Activated naive CD4-positive, alpha-beta T cell treated with anti-CD3 and anti-CD28 coated beads, Interleukin-2, amount 50 U/mL, for 72 hours (primary cell): ENCODE measurements at places on chromosomes 11 and 22.

DNA sequence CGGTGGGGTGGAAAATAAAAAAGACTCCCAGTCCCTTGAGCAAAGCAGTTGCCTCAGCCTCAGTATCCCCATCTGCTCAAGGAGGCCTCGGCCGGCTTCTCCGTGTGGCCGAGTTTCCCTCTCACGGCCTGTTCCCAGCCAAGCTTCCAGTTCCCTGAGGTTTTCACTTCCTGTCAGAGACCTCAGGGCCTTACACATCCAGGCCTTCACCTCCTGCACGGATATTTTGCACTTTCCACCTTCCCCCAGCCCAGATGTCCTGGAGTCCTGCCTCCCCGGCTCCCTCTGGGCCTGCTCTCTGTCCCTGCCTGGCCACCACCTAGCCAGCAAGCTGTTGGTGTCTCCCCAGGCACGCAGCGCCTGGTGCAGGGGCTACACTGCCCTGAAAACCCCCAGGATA is 41.1 kb upstream of the CD82 start:
- DNase-seq: no peak

- DNase-seq: no peak
These were observed 136.8 kb downstream of the KIF18A start for GRCh38 chr11:27971171-27971570.

GRCh38 chr11:47599902-47600301 is 5.7 kb upstream of the C1QTNF4 start:
- DNase-seq: no peak

DNA sequence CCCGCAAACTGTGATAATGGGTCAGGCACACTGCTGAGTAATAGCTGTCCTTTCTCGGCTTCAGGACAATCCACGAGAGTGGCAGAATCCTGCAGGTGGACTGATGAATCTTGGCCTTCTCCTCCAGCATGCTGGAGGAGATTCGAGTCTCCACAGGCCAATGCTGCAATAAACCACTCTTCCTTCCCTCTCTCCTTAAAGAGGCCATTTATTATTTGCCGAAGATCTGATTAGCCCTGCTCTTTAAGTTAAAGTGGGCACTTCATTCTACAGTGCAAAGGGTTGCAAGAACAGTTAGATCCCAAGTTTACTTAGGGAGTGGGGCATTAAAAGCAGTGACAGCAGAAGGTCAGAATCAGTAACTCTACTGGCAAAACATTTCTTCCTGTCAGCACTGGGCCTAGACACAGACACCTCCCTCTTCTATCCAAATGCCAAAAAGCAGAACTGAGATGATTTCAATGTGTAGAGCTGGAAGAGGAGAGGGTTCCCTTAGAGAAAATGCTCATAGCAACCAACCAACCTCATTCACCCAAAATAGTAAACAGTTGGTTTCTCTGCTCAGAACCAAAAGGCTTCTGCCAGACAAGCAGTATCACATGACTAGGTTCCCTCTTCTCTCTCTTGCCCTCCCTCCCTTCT is 121.7 kb downstream of the SGSM3 start:
- no peak for DNase-seq

- DNase-seq: no peak
These were observed 4.5 kb downstream of the RIN1 start for GRCh38 chr11:66331542-66332370.

DNA sequence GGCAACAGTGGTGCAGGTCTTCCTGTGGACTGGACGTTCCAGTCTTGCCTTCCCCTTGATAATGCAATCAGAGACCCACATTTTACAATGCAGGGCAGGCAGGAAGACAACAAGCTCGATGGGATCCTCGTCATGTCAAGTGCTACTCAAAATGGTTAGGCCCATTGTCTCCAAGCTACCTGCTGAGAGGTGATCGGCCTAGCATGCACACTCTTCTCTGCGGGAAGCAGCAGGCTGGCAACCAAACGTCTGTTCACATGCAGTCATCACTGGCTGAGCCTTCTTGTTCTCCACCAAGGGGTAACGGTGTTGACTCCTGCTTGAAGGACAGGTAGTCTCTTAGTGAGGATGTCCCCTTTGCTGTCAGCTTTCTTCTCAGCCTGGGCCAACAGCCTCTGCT is 25.5 kb upstream of the CD82 start:
- DNase-seq: no peak

GRCh38 chr11:351411-351810 is 17.9 kb upstream of the B4GALNT4 start:
- DNase-seq: no peak

DNA sequence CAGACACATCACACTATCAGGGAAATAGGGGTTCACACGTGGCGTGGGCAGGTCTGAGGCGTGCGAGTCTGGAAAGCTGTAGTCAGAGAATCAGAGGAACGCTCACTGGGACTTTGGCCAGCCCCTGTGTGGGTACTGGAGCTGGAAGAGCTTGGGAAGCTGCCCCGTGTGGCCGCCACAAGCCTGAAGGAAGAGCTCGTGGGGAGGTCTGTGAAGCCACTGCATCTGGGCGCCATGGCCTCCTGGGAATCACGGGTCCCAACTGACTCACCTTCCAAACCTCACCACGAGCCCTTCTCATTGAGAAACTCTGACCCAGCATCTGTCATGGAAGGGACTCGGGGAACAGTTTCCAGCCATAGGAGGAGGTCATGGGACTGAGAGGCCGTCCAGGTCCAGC is 5.9 kb upstream of the MRGPRF start:
- DNase-seq: no peak

GRCh38 chr11:45245218-45246045 is 40.7 kb downstream of the SYT13 start:
- DNase-seq: no peak

DNA sequence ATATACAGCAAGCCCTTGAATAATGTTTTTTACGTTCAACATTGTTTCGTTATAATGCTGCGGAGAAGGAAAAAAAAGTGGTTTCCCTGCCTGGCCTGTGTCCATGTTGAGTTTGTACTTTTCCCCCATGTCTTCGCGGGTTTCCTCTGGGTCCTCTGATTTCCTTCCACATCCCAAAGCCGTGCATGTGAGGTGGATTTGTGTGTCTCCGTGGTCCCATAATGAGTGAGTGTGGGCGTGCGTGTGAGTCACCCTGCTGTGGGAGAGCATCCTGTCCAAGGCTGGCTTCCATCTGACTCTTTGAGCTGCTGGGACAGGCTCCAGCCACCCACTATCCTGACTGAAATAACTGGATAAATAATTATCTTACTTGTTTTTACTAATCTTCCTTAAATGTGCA is 29.6 kb upstream of the SNX19 start:
- no peak for DNase-seq

GRCh38 chr22:41816241-41816640 is 15.8 kb downstream of the CCDC134 start:
- DNase-seq: no peak

DNA sequence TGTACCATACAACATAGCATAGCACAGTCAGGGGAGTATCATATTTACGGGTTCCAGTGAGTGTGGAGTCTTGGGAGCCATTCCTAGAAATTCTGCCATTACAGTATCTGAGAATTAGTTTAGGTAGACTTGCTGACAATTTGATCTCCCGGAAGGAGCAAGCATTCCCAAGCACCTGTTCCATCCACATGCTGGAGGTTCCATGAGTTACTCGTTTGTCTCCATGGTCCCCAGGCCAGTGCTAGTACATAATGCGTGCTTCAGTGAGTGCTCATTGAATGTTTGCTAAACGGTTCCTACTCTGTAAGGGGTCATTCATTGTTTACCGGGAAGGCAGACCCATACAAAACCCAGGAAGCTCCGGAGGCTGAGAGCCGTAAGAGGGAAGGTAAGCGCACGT is 27.4 kb upstream of the MYOD1 start:
- no peak for DNase-seq

DNA sequence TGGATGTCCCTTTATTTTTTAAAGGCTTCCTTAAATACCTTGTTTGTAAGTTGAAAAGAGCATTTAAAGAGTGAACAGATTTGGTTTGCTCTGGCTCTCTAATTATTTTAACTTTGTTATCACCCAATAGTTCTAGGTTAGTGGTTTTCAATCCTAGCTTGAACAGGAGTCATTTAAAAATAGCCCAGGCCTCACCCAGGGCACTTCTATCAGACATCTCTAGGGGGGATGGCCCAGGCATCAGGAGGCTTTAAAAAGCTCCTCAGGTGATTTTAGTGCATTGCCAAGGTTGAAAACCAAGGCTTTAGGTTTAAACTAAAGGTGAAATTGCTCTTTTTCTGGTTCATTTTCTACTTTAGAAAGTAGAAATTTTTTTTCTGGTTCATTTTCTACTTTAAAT is 8.3 kb downstream of the CAT start:
- DNase-seq: no peak

GRCh38 chr11:13010749-13011465 is 1.8 kb downstream of the RASSF10 start:
- DNase-seq: no peak

DNA sequence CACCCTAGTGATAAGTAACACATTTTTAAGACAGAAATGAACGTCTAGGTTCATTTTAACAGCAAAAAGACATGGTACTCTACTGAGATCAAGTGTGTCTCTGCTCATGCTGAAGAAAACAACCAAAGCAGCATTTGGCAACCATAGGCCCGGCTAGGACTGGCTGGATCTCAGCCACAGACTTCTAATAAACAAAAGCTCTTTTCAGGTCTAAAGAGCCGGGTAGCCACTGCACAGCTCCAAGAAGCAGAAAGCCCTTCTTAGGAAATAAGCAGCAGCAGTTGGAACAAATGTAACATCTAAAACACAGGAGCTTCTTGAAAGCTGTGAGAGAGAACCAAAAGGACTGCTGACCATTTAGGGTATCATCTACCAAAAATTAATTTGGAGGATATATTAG is 37.6 kb downstream of the PITPNB start:
- no peak for DNase-seq

- DNase-seq: no peak
These were observed 4.4 kb downstream of the NAALADL1 start for GRCh38 chr11:65053827-65054508.

GRCh38 chr22:37515901-37516300 is 3.3 kb downstream of the CARD10 start:
- DNase-seq: no peak

DNA sequence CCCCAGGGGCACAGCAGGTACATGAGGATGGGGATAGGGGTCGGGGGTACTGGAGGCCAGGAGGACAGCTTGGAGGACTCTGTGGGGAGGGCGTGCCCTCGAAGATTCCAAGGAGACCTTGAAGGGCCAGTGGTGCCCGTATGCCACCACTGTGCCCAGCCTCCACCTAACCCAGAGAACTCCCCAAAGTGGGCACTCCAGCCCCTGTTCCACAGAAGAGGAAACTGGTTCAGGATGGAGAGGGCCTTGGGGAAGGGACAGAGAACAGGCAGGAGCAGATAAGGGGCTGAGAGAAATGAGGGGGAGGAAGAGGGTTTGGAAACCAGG is 2.2 kb upstream of the PHLDA2 start:
- DNase-seq: no peak

GRCh38 chr11:71502871-71503435 is 24.1 kb upstream of the KRTAP5-7 start:
- no peak for DNase-seq

- DNase-seq: no peak
These were observed 71.0 kb downstream of the RBFOX2 start for GRCh38 chr22:35957589-35957988.

- no peak for DNase-seq
These were observed 10.2 kb downstream of the FUT4 start for GRCh38 chr11:94553938-94554337.

- DNase-seq: no peak
These were observed 13.9 kb downstream of the CSRP3 start for GRCh38 chr11:19187833-19188258.

GRCh38 chr11:101045415-101045814 is 84.2 kb downstream of the PGR start:
- no peak for DNase-seq

DNA sequence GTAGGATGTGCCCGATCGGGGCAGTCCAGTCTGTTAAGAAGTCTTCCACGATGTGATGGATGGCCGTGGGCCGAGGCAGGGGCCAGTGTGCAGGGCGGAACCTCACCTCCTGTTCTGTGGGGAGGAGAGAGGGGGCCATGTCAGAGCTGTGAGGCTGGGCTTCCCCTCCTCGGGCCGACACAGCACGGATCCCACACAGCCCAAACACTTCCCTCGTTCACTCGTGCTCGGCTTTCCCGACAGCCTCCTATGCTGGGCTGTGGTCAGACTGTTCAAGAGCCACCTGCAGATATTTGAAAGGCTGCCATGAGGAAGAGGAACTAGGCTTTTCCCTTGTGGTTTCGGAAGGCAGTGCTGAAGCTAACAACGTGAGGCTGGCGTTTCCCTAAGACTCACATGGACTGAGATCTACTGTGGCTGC is 12.3 kb upstream of the TXN2 start:
- no peak for DNase-seq

DNA sequence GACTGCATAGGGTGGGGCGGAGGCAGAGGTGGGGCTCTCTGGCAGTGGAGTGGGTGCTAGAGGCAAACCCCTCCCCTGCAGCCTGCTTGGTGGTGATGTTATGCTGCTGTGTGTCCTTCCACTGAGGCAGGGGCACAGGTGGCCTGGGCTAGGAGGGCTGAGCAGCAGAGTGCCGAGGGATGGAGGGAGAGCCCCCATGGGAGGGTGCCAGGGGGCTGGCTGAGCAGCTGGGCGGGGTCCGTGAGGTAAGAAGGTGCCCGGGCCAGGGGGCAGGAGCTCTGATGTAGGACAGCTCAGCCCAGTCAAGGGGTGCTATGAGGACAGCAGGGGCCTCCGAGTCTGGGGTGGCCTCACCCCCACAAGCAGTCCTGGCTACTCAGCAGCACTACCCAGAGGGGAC is 4.2 kb downstream of the CLDN5 start:
- DNase-seq: no peak

DNA sequence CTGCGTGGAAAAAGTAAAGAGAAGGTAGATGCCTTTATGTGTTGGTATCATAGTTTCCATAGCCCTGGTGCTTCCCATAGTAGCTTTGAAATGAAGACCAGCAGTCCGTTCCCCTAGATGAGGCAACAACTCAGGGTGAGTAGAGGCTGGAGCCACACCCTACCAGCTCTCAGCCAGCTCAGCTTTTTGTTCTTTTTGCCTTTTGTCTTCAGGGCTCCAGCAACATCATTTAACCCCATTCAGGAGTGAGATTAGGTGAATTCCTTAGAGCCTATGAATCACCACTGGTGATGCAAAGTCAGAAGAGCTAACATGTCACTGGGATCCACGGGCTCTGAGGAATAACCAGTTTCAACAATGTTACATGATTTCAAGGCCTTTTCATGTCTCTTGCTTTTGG is 14.0 kb upstream of the SESN3 start:
- DNase-seq: no peak

DNA sequence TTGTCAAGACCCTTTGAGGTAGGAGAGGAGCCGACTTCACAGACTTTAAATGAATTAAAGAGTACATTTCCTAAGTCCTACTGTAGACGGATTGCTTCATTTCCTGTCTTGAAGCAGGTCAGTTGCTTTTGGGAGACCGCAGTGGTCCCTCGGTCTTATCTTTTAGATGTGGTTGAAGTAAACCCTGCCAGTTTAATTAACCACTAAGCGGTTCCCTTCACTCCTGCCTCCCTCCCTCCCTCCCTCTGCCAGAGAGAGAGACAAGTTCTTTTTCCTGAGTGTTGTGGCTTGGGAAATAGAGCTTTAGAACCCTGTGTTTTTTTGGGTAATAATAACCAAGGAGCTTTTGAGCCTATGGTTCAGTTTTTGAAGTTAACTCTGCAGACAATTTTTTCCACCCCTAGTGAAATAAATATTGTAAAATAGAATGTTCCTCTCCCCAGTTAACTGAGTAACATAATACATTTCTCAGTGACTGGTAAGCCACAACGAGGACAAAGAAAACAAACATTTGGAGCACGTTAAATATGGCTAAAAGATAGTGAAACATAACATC is 147.5 kb downstream of the LDLRAD3 start:
- DNase-seq: no peak
